LHCN-M2 (cell line): ENCODE measurements at places on chromosomes 7 and 10. TPM values are rescaled to one million over a fixed set of nuclear protein-coding genes. Genes with fewer than 3 reads are reported as not detected.

- no peak for DNase-seq
These were observed 29.9 kb downstream of the ZNF438 start for GRCh38 chr10:31001740-31002139.

DNA sequence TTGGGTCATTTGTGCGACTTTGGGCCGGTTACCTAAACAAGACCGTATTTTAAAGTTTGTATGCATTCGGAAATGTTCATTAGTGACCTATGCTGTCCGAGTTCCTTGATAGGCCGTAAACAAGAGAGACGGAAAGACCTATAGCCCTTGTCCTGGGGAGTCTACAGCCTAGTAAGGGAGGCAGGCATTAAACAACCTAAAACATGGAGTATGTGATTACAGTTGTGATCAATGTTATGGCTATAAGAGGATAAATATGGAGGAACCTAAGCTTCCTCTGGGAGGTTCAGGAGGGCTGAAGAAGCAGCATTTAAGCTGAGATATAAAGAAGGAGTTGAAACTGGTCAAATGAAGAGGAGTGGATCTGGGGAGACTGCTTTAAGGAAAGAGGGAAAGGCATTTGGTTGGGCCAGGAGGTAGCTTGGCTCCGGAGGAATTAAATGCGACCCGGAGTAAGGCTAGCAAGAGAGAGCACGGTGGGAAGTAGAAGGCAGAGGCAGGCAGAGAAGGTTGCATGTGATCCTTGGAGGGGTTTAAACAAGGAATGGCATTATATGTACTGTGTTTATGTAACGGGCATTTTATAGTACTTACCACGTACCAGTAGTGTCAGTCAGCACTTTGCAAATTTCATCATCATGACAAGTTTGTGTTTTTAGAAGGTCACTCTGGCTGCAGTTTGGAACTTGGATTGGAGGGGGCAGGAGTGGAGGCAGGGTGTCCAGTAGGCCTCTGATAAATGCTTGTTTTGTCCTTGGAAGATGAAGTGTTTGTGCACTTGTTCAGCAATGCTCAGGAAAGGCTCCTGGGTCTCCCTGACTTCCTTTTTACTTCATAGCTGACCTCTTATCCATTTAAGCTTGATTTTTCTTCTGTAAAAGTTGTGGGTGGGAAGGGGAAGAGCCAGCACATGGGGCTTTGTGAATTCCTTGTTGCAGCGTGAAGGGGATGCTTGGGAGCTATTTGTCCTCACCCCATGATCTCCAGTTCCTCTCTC, 1.0 kb upstream of the AVPI1 start:
- DNase-seq: peak; percentile 66

Gene HIP1
- 21.0 and 22.4 TPM in 2 replicates for total RNA-seq

GRCh38 chr7:87875151-87876039, 765 bp downstream of the SLC25A40 start:
- DNase-seq: no peak

- DNase-seq: no peak
These were observed 30.6 kb upstream of the SEMA3C start for GRCh38 chr7:80949449-80949848.

GRCh38 chr10:86064931-86065662, 301.5 kb downstream of the GRID1 start:
- no peak for DNase-seq

DNA sequence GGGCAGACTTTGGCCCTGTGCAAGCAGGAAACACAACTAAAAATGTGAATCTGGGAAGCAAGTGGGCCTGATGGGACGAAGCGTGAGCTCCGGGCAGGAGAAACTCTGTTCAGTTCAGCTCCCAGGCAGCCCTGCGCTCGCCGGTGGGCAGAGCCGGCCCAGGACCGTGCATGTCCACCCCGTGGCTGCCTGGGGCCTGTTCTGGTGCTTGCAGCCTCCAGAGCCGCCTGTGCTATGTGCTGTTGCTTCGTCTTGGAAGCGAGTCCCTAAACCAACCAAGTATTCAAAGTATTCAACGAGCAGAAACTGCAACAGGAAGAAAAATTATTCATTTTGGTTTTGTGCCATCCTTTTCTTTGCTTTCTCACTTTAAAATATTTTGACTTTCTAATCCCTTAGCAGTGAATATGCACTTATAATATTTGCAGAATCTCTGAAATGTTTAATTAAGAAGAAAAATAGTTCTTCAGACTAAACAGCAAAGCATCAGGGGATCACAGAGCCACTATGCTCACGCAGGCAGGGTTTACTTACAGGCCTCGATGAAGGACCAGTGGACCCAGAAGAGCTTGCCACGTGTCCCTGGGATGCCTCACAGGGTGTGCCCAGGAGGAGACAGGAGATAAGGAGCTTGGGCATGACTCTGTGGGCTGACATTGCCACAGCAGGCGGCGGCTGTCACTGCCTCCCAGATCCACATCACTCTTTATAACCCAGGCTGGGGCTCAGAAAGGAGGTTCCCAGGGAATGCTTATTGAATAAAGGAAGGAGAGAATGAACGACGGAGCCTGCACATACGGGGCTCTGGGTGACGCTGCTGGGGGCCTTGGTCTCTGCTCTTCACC, 45.6 kb downstream of the VIPR2 start:
- no peak for DNase-seq

GRCh38 chr10:78944723-78945312, 123.9 kb upstream of the ZMIZ1 start:
- peak; percentile 89 for DNase-seq

Gene MSMB
- not detected in 2 replicates for total RNA-seq

DNA sequence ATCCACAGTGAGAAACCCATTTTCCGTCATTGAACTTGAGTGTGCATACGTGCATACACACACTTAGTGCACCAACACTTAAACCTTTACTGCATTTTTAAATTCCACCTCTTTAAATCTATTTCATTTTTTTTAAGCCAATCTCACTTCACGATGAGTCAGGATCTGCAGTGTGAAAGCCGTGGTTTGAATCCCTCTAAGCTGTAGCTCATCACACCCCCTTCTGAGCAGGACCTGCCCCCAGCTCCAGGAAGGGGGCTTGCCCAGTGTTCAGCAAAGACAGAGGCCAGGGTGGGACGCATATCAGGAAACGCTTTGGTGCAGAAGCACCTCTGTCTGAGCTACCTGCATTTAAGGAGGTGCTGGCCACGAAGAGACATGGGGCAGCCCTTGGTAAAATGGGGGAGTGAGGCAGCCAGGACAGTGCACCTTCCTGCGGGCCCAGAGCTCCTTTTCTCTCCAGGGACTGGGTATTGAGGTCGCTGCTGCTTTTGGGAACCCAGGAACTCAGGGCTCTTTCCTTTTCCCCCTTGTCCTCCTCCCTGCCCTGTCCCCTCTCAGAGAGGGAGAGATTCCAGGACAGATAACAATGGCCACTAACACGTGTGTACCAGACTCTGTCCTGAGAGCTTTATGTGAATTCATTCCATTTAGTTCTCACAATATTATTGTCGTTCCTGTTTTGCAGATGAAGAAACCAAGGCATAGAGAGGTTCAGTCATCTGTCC, 21.7 kb downstream of the ZNF316 start:
- peak; percentile 18 for DNase-seq

- no peak for DNase-seq
These were observed 539.5 kb upstream of the FZD8 start for GRCh38 chr10:36181426-36182178.

Gene IDI2
- not detected in 2 replicates for total RNA-seq
